ENCODE measurements at places on chromosomes 3 and 15. TPM values are rescaled to one million over a fixed set of nuclear protein-coding genes. Genes with fewer than 3 reads are reported as not detected.

Gene U2SURP
- 101 TPM for total RNA-seq

Gene LRTM1
- not detected for total RNA-seq

Gene PARP15
- total RNA-seq = 70.1 TPM

Gene DUOX1
- not detected for total RNA-seq

Gene RLBP1
- total RNA-seq = not detected

Gene ABHD10
- total RNA-seq = 26.5 TPM

Gene PLSCR5
- total RNA-seq = not detected

Gene SLC6A11
- not detected for total RNA-seq

Gene LIPH
- total RNA-seq = not detected

Gene CPNE4
- total RNA-seq = not detected

Gene P2RY12
- total RNA-seq = not detected

Gene GP5
- total RNA-seq = 4.9 TPM

Gene SHC4
- total RNA-seq = 0.39 TPM

Gene SLCO2A1
- total RNA-seq = not detected

Gene ARGFX
- not detected for total RNA-seq

Gene HESX1
- total RNA-seq = not detected

Gene PLD1
- 0.35 TPM for total RNA-seq

Gene C15orf40
- 22.7 TPM for total RNA-seq

Gene ARHGEF26
- 0.10 TPM for total RNA-seq

Gene PGBD4
- 3.1 TPM for total RNA-seq

Gene DAPK2
- 0.33 TPM for total RNA-seq

Gene CHRM5
- not detected for total RNA-seq

Gene RAMAC
- total RNA-seq = 25.4 TPM

Gene MUSTN1
- total RNA-seq = 2.5 TPM

Gene RYK
- 14.6 TPM for total RNA-seq

Gene DNAH12
- total RNA-seq = 0.05 TPM

Data from activated naive CD4-positive, alpha-beta T cell treated with anti-CD3 and anti-CD28 coated beads, Interleukin-2, amount 10 ng/mL, durations not matched to agents 5 hours and 36 hours (primary cell).